Activated CD8-positive, alpha-beta memory T cell treated with anti-CD3 and anti-CD28 coated beads for 48 hours (primary cell): ENCODE measurements at places on chromosomes 1 and 21.

DNA sequence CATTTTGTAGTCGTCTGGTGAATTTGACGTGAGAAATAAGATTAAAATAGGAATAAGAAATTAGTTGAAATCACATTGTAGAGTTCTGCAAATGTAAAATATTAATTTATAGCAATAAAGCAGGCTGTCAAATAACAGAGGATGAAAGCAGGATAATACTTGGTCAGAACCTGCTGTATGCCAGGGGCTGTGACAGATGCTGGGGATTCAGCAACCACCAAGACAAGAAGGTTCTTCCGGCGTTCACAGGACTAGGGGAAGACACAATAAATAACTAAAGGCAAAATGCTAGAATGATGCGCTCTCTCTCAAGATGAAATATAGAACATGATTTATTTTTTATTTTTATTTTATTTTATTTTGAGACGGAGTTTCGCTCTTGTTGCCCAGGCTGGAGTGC is 6.8 kb upstream of the PARK7 start:
- DNase-seq: no peak

- DNase-seq: no peak
Observed at GRCh38 chr21:44083631-44084291, 23.4 kb upstream of the PWP2 start.

DNA sequence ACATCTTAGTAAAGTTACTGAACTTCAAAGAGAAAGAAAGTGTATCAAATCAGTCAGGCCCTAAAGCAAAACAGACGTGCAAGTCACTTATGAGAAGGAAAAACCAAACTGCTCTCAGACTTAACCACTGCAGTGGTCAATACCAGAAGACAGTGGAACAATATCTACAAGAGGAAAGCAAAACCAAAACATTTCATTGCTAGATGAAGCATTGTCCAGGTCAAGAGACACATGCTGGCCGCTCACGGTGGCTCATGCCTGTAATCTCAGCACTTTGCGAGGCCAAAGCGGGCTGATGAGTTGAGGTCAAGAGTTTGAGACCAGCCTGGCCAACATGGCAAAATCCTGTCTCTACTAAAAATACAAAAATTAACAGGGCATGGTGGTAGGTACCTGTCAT is 82.0 kb upstream of the MROH9 start:
- DNase-seq: no peak

- no peak for DNase-seq
Observed at GRCh38 chr1:10471411-10472219, 714 bp downstream of the DFFA start.

- no peak for DNase-seq
Observed at GRCh38 chr1:203089651-203090045, 3.8 kb upstream of the MYOG start.

- DNase-seq: no peak
Observed at GRCh38 chr21:31772674-31773555, 41.0 kb upstream of the SCAF4 start.

- no peak for DNase-seq
Observed at GRCh38 chr1:234943836-234944402, 184.7 kb downstream of the TOMM20 start.

GRCh38 chr1:227299688-227300087 is 18.6 kb downstream of the CDC42BPA start:
- DNase-seq: no peak

DNA sequence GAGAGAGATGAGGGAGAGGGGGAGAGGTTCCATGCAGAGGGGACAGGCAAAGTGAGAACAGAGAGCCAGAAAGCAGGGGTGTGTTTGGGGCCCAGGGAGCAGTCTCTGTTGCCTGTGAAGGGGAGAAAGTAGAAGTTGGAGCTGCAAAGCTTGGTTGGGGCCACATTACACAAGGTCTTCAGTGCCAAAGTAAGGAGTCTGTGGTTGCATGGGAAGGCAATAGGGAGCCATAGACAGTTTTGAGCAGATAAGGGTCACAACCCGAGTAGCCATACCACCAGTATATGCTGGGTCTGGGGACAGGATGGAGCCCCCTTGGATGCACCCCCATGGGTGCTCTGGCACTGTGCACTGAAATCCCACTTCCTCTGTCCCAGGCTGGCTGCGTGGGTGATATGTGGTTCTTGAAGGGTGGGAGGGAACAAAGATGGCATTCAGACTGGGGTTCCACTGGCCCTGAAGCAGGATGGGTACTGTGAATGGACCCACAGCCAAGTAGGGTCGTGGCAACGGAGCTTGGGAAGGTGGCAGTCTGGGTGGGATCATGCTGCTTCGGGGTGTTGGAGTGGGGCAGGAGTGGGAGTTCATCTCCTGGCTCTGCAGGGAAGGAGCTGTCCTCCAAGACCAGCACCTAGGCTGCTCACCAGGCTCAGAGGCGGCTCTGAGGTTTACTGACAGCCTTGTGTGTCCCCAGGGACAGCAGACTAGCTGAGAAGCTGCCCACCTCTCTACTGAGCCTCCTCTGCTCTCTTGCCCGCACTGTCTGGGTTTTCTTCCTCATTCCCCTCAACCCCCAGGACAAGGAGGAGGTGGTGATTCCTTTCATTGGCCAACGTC is 12.1 kb downstream of the DRAXIN start:
- DNase-seq: no peak

GRCh38 chr1:1206376-1206965 is at the start of gene TNFRSF18:
TNFRSF18 (minus strand) TSS chr1:1206592; CDS start chr1:1206571, 21 bp downstream.
- no peak for DNase-seq

- DNase-seq: no peak
Observed at GRCh38 chr1:212614453-212615200, 6.1 kb downstream of the ATF3 start.

DNA sequence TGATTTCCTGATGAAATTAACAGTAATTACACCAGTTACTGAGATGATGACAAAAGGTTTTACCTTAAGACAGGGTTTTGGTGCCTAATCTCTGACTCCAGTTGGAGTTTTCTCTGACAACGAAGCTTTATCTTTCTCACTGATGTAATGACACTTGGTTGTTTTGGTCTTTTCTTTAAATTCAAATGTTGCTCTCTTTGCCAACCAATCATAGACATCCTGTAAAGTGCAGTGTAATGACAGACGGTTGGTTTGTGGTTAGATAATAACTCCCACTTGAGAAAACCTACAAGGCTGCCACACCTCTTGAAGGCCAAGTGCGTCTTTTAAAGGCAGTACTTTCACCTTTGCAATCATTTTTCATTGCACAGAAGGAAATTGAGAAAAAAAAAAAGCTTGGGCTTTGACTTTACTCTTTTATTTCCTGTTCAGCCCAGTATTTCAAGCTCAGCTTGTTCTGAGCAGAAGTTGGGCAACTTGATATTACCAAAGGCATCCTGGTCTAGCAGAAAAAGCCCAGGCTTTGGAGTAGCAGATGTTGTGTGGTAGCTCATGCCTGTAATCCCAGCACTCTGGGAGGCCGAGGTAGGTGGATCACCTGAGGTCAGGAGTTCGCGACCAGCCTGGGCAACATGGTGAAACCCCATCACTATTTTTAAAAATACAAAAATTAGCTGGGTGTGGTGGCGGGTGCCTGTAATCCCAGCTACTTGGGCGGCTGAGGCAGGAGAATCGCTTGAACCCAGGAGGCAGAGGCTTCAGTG is 14.9 kb downstream of the PDIK1L start:
- DNase-seq: no peak

DNA sequence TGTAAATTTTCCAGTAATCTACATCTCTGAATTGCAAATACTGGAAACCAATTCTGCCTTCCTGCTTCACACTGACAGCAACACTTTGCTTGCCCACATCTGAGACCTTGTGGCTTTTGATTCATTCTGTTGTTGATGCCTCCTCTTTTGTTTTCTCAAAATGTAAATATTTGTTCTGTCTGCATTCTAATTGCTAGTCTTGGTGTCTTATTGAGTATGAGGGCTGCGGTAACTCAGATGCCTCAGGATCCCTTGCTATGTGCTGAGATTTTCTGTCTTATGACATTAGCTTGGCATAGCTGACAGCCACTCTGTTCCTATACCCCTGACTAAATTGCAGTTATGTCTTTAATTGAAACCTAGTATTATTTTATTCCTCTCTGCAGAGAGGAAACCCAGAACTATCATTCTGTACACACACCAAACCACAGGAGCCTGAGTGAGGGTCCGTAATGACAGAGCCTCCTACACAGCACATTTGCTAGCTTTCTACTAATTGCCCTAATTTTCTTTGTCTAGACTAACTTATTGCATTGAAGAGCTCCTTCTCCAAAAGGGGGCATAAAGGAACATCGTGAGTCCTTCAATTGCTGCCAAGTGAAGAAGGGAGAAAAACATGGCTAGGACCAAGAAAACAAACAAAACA is 72.1 kb downstream of the GREM2 start:
- no peak for DNase-seq

GRCh38 chr1:53658489-53659230 is 80.3 kb downstream of the GLIS1 start:
- no peak for DNase-seq
